ENCODE measurements at places on chromosomes 3 and 15. TPM values are rescaled to one million over a fixed set of nuclear protein-coding genes. Genes with fewer than 3 reads are reported as not detected.

GRCh38 chr3:64278625-64279024 is 53.4 kb upstream of the PRICKLE2 start:
- no peaks in the 10 kb centered on the region for H3K36me3 ChIP-seq
- no peaks in the 10 kb centered on the region for H3K4me1 ChIP-seq
- no peaks in the 10 kb centered on the region for H3K27me3 ChIP-seq
- DNase-seq: no peak
- H3K4me3 ChIP-seq: no peak overlapping the region
- peak overlapping the region; percentile 7 for H3K27ac ChIP-seq

DNA sequence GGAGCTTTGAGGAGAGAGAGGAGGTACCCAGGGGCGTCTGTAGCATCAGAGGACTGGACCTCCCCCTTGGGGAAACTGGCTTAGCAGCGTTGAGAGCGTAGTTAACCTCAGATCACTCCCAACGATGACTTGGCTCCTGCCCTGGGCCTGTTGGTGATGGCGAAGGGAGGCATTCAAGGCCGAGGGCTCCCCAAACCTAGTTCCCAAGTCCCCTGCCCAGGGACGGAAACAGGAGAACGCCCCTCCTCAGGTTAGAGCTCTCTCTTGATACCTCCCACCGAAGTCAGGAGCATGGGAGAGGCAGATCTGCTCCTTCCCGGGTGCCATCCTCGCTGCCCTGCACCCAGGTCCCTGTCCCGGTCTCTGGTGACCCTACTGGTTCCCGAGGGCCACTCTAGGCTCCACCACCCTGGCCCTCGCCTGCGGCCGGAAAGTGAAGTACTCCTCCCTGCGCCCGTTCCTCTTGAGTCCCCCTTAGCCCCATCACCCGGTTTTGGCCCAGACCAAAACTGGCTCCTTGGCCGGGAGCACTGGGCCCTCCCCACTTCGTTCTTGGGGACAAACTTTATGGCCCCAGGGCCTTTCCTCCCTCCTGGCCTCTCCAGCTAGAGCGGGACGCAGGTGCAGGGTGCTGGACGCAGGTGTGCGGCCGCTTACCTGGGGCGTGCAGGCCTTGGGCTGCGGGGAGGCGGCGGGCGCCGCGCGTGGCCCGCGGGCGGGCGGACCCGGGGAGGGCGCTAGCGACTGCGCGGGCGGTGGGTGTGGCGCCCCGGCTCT is 2.6 kb upstream of the SKOR1 start:
- H3K36me3 ChIP-seq: no peaks in the 10 kb centered on the region
- H3K4me3 ChIP-seq: no peak overlapping the region
- peaks cover 19% of the 10 kb centered on the region for H3K4me1 ChIP-seq
- H3K27ac ChIP-seq: no peak overlapping the region
- peaks cover 80% of the 10 kb centered on the region for H3K27me3 ChIP-seq

GRCh38 chr3:80677796-80678195 is 910.0 kb upstream of the ROBO1 start:
- no peak overlapping the region for H3K27ac ChIP-seq
- H3K36me3 ChIP-seq: no peaks in the 10 kb centered on the region
- no peaks in the 10 kb centered on the region for H3K27me3 ChIP-seq
- H3K4me3 ChIP-seq: no peak overlapping the region
- DNase-seq: no peak
- H3K4me1 ChIP-seq: peaks cover 9% of the 10 kb centered on the region

DNA sequence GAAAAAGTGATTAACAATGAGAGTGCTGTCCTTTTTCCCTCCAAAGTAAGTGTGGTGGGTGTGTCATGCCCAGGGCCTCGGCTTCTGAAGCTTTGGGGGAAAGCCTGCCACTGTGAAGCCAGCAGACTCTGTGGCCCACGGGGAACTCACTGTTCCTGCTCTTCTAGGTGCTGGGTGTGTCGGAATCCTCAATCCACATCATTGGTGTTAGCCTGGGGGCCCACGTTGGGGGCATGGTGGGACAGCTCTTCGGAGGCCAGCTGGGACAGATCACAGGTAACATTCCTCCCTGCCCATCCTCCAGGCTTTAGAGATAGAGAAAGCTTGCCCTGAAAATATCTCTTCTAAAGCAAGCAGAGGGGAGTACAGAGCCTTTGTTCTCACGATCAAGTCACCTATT is 11.6 kb downstream of the PLA1A start:
- no peaks in the 10 kb centered on the region for H3K4me1 ChIP-seq
- no peaks in the 10 kb centered on the region for H3K27me3 ChIP-seq
- DNase-seq: no peak
- no peak overlapping the region for H3K27ac ChIP-seq

GRCh38 chr3:31406896-31407295 is 125.8 kb upstream of the STT3B start:
- no peak overlapping the region for H3K27ac ChIP-seq
- H3K4me3 ChIP-seq: no peak overlapping the region
- no peaks in the 10 kb centered on the region for H3K27me3 ChIP-seq
- no peak for DNase-seq
- no peaks in the 10 kb centered on the region for H3K36me3 ChIP-seq

- H3K36me3 ChIP-seq: peaks cover 5% of the 10 kb centered on the region
- H3K27ac ChIP-seq: no peak overlapping the region
- no peak overlapping the region for H3K4me3 ChIP-seq
Observed at GRCh38 chr3:107662586-107662985, 139.8 kb downstream of the BBX start.

GRCh38 chr3:97687734-97688133 is 76.8 kb upstream of the ARL6 start:
- no peak overlapping the region for H3K4me3 ChIP-seq
- H3K36me3 ChIP-seq: no peaks in the 10 kb centered on the region
- no peaks in the 10 kb centered on the region for H3K4me1 ChIP-seq
- H3K27ac ChIP-seq: no peak overlapping the region

- no peak for DNase-seq
- H3K4me1 ChIP-seq: peaks cover 6% of the 10 kb centered on the region
- H3K27ac ChIP-seq: no peak overlapping the region
- H3K4me3 ChIP-seq: no peak overlapping the region
Observed at GRCh38 chr3:133386876-133387275, 13.0 kb upstream of the BFSP2 start.

DNA sequence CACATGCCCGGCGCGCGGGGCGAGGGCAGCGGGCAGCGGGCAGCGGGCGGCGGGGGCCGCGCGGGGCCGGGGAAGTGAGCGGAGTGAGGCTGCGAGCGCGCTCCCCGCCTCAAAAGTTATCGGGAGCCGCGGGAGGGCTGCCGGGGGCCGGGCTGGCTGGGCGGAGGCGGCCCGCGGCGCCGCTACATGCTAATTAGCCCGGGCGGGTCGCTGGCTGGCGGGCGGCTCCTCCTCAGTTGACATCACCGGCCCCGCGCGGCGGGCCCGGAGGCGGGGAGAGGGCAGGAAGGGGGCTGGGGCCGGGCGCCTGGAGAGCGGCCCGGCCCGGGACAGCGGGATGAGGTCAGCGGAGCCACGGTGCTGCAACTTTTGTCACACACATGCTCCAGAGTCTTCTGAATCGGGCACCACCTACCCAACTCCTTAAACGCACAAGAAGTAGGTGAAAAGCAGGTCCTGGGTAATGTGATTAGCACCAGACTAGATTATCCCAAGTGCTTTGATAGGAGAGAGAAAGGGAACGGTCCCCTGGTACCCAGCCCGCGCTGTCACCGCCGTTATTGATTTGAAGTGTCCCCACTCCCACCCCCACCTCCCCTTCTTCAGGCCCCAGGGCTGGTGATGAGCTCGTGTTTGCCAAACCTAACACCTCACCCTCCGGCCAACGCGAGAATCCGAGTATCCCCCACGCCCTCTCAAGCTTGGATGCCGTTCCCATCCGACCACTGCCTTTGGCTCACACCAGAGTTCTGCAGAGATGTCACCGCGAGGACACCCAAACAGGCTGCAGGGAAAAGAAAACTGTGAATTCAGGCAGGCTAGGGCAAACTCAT is at the start of gene HEG1:
Gene HEG1, minus strand, starts transcription at position 85 of the 833 bp plus-strand sequence. CDS start 107 bp downstream, outside the sequence.
- H3K36me3 ChIP-seq: no peaks in the 10 kb centered on the region
- peak within 1 kb of the TSS; percentile 6 for H3K27ac ChIP-seq
- H3K27me3 ChIP-seq: peaks cover 76% of the 10 kb centered on the region
- DNase-seq: peak; percentile 41

DNA sequence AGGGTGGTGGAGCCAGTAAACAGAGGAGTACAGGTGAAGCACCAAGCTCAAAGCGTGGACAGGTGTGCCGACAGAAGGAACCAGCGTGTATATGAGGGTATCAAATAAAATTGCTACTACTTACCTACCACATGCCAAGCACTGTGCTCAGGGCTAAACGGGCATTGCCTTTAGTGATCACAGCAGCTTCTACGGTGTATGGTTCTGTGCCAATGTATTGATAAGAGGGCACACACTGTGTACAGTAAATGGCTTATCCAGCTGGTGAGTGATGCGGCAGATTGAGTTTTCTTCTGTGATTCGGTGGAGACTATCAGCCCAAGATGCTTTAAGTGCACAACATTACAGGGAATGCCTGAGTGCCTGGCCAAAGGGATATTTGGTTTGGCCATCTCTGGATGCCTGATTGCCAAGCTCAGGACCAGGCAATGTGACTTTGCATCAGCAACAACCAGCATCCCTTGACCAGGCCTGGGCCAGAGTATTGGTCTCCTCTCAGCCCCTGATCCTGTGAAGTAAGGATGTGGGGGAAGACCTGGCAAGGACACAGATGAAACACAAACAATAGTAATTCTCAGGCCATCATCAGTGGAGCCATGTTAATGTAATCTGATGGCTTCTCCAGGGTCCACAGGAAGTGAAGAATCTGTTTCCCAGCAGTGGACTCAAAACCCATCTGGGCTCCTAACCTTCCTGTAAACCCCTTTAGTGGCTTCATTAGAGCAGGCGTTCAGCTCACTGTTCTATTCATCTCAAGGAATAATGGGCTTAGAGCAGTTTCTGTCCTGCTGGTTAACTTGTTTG is 14.1 kb downstream of the STARD5 start:
- no peak overlapping the region for H3K27ac ChIP-seq
- H3K36me3 ChIP-seq: no peaks in the 10 kb centered on the region
- no peak for DNase-seq

DNA sequence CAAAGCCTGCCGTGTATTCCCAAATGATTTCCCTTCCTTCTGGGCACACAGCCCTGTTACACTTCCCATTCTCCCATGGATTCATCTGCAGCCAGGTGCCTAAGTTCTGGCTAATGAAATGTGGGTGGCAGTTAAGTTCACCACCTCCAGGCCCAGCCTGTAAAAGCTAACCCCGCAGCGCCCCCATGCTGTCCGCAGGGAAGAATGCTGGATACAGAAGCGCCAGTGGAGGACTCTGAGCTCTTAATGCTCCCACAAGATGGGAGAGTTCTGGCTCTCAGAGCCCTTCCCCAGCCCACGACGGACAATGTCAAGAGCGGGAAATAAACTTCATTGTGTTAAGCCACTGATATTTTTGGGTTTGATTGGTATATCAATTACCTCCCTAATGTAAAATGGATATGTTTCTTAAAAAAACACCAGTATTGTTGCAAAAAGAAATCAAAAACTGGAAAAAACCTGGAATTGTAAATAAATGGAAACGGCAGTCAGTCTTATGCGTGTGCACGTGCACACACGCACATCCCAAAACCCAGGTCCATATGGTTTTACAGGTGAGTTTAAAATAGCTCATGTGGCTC is 37.7 kb upstream of the FGD5 start:
- peaks cover 9% of the 10 kb centered on the region for H3K27me3 ChIP-seq
- H3K4me3 ChIP-seq: no peak overlapping the region
- DNase-seq: peak; percentile 37

- no peaks in the 10 kb centered on the region for H3K36me3 ChIP-seq
- no peak overlapping the region for H3K27ac ChIP-seq
- no peaks in the 10 kb centered on the region for H3K4me1 ChIP-seq
- no peak for DNase-seq
- peaks cover 21% of the 10 kb centered on the region for H3K27me3 ChIP-seq
Observed at GRCh38 chr3:49199239-49199899, 28.0 kb downstream of the KLHDC8B start.

GRCh38 chr3:12798559-12799179 is 2.2 kb downstream of the CAND2 start:
- no peak for DNase-seq
- H3K4me1 ChIP-seq: no peaks in the 10 kb centered on the region
- H3K36me3 ChIP-seq: no peaks in the 10 kb centered on the region
- H3K4me3 ChIP-seq: peak overlapping the region; percentile 18
- peak overlapping the region; percentile 51 for H3K27ac ChIP-seq

- peak overlapping the region; percentile 84 for H3K4me3 ChIP-seq
- peak overlapping the region; percentile 94 for H3K27ac ChIP-seq
- no peaks in the 10 kb centered on the region for H3K27me3 ChIP-seq
Observed at GRCh38 chr3:170038434-170039110, 777 bp downstream of the GPR160 start.

DNA sequence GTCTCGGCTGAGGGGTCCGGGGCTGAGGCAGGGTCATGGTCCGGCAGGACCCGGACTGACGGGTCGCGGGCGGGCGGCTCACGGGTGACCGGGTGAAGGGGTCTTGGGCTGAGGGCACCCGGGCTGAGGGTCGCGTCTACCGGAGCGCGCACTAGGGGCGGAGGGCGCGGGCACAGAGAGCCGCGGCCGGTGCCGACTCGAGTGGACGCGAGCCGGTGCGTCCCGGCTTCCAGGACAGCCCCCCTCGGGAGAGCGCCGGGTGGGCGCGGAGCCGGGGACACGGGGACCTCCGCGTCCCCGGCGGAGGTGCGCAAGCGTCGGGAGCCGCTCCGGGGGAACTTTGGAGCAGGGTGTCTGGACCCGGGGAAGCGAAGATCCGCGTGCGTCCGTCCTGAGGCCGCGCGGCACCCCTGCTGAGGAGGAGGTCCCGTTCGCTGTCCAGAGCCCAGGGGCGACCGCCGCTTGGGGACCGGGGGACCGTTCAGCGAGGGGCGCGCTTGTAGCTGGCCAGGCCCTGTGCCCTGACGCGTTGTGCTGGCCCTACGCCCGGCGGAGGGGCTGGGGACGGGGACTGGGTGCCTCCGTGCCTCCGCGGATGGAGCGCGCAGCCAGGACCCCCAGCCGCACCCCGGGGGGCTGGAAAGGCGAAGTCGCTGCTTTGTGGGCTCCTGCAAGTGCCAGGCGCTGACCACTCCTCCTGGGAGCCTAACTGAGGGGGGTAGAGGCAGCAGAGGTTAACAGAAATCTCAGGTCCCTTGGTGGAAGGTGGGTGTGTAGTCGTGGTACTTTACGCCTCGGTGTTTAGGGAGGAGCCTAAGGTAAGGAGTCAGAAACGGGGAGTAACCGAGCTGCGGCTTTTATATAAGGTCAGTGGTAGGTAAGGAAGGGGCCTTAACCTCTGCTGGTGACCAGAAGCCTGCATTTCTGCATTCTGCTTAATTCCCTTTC is at the start of gene PPARG:
Gene PPARG, plus strand, starts transcription at position 889 of the 948 bp plus-strand sequence. CDS start 90,642 bp downstream, outside the sequence.
- peak within 1 kb of the TSS; percentile 81 for H3K4me3 ChIP-seq
- peaks cover 2% of the 10 kb centered on the region for H3K27me3 ChIP-seq
- H3K4me1 ChIP-seq: peaks cover 11% of the 10 kb centered on the region
- H3K36me3 ChIP-seq: no peaks in the 10 kb centered on the region

GRCh38 chr3:39105687-39106063 is 1.8 kb downstream of the GORASP1 start:
- DNase-seq: no peak
- no peaks in the 10 kb centered on the region for H3K27me3 ChIP-seq
- H3K4me3 ChIP-seq: peak overlapping the region; percentile 82
- no peak overlapping the region for H3K27ac ChIP-seq

Gene EPHA3
- total RNA-seq: 0.17 TPM

Gene PLXNB1
- 543 TPM for total RNA-seq

Gene MEF2A
- total RNA-seq: 36.2 TPM

Gene BCHE
- 1.1 TPM for total RNA-seq

Gene MOBP
- not detected for total RNA-seq

Gene MCF2L2
- total RNA-seq: 0.71 TPM

Gene TMEM212
- not detected for total RNA-seq

Gene GOLGA8H
- total RNA-seq: 0.34 TPM

Gene NPHP3
- total RNA-seq: 24.8 TPM

Gene COL6A6
- total RNA-seq: 0.12 TPM

Gene LRCH3
- 73.3 TPM for total RNA-seq

Gene C15orf62
- 1.8 TPM for total RNA-seq

Gene ACOX2
- 12.8 TPM for total RNA-seq

Measured in progenitor cell of endocrine pancreas (in vitro differentiated cells).